Stimulated activated CD4-positive, alpha-beta T cell treated with anti-CD3 and anti-CD28 coated beads, Interleukin-4, amount 100 ng/mL, for 4 hours (primary cell): ENCODE measurements at places on chromosomes 16 and 17.

- no peak for DNase-seq
These were observed 21.3 kb upstream of the GAA start for GRCh38 chr17:80080081-80080480.

DNA sequence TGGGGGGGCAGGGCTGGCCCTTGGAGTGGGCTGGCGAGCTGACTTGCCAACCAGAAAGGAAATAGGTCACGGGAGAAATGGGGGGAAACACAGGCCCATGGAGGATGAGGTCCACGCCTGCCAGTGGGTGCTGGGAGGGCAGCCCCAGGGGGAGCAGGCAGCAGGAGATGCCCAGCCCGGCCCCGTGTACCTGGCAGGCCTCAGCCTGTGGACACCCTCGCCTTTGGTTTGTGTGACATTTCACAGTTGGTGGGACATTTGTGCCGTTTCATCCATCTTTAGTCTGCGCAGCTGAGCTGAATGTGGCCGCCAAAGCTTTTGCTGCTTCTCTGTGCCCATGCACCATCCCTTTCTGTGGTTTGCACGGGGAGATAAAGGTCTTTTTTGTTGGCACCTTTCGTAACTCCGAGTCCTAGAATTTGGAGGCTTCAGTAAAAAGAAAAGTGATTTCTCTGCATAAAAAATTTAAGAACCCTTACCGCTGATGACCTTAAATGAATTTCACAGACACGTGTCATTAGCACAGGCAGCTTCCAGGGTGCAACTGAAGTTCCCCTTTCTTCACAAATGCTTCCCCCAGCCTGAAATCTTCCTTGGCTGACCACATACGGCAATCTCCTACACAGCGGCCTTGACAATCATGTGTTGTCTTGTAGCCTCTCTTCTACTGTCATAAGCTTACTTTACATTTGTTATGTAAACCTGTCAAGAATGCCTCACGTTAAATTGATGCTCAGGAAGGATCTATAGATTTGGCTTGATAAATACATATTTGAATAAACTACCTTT, 193.6 kb downstream of the RPTOR start:
- DNase-seq = no peak

GRCh38 chr17:16924696-16925440, 47.0 kb downstream of the TNFRSF13B start:
- no peak for DNase-seq

- DNase-seq = no peak
These were observed 8.5 kb downstream of the ITGAE start for GRCh38 chr17:3792481-3792880.

DNA sequence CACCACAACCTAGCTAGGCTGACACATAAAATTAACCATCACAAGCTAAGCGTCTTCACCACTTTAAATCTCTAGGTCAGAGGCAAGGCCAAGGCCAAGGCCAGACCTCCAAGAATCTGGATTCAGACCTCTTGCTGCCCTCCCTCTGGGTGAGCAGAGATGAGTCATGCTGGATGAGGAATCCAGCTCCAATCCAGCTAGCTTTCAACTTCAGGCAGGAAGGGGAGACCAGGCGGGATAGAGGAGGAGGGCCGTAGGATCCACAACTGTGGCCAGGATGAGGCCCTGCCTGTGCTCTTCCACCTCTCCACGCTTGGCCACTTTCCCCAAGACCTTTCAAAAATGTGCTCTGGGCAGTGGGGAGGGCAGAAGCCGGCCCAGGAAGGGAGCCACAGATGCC, 14.7 kb downstream of the LRRC75A start:
- DNase-seq = no peak

GRCh38 chr17:75642784-75643642, 9.8 kb downstream of the SMIM5 start:
- DNase-seq = no peak

DNA sequence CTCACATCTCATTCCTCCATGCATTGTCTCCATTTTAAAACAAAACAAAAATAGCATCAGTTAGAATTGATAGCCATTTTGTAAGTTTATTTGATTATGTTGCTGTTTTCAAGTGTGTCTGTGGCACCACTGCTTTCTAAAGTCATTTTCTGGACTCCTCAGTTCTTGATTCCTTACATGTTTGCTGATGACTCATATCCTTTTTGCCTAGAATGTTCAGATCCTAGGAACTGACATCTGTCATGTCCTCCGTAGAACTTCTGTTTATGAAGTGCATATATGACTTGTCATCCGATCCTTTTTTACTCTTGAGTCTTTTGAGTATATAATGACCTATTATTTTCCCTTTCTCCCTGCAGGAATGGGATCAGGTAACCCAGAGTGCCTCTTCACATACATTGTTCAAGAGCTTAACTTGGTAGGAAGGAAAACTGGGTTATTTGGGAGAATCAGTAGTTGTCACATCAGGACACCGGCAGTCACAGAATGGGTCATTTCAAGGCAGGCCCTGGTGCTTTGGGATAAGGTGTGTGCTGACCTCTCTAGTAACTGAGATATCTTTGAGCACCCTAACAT, 69.2 kb downstream of the MAP2K4 start:
- DNase-seq = no peak

- no peak for DNase-seq
These were observed 51.8 kb upstream of the AKAP1 start for GRCh38 chr17:57033296-57033695.

- no peak for DNase-seq
These were observed 72.6 kb downstream of the CDK12 start for GRCh38 chr17:39533891-39534290.

GRCh38 chr17:72599891-72600290, 479.1 kb downstream of the SOX9 start:
- DNase-seq = no peak

DNA sequence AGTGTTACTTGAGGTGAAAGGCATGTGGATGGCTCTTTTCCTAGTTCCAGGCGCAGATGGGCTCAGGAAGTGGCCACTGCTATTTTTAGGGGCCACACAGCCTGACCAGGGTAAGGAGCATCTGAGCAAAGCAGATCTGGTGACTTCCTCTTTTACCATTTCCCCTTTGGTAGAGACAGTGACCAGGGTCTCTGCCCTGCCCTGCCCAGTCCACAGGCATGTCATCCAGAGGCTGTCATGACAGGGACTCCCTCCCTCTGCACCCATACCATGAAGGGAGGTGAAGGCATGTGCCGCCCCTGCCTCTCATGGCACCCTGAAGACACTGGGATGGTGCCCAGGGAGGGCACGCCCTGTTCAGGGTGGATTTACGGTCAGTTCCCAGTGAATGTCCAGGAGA, 2.2 kb downstream of the PLA2G15 start:
- no peak for DNase-seq

DNA sequence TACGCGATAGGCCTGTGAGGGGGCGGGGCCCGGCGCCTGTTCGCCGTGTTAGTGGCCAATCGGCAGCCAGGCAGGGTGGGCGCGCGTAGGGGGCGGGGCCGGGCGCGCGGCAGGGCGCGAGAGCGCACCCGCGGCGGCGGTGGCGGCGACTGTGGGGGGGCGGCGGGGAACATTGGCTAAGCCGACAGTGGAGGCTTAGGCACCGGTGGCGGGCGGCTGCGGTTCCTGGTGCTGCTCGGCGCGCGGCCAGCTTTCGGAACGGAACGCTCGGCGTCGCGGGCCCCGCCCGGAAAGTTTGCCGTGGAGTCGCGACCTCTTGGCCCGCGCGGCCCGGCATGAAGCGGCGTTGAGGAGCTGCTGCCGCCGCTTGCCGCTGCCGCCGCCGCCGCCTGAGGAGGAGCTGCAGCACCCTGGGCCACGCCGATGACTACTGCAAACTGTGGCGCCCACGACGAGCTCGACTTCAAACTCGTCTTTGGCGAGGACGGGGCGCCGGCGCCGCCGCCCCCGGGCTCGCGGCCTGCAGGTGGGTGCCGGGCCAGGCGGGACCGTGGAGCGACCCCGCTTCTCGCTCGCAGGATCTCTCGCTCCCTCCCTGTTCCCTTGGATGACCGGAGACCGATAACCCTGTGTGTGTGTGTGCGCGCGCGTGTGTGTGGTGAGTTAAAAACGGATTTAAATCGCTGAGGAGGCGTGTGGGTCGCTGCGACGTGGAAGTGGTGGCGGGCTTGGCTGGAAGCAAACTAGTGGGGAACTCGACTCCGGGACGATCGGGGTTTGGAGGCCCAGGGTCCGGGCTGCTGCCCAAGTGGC, at the start of gene NFATC3:
TSS of gene NFATC3 (plus strand) at position 112 of the 813 bp plus-strand sequence. CDS start at position 424, 312 bp downstream.
- DNase-seq = peak; percentile 99

- DNase-seq = peak; percentile 40
These were observed 11.0 kb downstream of the CSF3 start for GRCh38 chr17:40025991-40026815.

- DNase-seq = no peak
These were observed 45.1 kb downstream of the BAIAP2 start for GRCh38 chr17:81080019-81080418.

- DNase-seq = no peak
These were observed 50.4 kb downstream of the USP22 start for GRCh38 chr17:20992416-20992815.

DNA sequence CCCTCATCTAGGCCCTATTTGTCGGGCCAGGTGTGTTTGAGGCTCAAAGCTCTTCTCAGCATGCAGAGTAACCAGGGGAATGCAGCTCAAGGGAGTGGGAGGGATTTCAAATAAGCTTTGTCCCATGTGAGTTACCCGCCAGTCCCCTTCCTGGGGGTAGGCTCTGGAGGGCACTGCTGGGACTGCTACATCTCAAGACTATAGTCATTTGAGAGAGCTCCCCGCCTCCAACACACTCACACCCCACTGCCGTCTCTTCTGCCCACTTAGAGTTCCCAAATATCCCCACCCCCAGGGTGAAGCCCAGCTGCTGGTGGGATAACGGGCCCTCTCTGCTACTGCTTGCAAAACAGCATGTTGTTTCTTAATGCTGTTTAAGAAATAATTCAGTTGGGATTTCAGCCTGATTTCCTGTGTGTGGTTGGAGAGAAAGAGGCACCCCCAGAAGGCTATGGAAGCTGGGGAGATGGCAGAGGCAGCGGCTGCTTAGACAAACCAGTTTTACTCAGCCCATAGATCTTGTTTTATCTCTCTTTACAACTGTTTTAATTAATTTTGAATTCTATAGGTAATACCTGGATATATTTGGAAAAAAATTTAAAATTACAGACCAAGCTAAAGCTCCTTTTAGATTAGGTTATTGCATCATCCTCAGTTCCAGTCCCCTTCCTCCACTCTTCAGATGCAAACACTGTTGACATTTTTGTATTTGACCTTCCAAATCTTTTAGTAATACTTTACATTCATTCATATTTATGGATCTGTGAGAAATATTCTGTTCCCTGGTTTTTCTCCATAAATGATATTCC, 4.1 kb upstream of the MPO start:
- no peak for DNase-seq

GRCh38 chr16:88978608-88979346, 1.8 kb upstream of the CBFA2T3 start:
- DNase-seq = no peak

DNA sequence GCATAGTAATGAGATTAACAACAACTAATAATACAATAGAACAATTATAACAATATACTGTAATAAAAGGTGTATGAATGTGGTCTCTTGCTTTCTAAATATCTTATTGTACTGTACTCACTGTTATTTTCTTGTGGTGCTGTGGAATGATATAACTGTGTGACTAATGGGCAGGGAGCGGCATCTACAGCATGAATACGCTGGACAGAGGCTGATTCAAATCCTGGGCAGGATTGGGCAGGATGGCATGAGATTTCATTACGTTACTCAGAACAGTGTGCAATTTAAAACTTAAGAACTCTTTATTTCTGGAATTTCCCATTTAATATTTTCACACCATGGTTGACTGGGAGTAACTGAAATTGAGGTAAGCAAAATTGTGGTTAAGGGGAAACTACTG, 1239.8 kb upstream of the GOT2 start:
- DNase-seq = no peak

DNA sequence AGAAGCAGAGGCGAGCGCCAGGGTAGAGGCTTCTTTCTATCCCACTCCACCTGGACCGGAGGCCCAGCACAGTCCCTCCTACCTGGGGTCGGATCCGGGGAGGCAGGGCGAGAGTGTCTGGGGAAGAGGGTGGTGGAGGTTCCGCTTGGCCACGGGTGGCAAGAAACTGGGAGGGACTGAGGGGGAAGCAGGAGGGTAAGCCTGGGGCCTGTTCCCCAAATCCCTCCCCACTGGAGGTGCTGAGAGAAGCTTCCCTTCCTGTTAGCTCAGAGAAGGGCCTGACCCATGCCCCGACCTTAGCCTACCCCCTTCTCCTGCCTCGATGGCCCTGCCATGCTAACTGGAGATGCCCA, 1.8 kb upstream of the TPPP3 start:
- DNase-seq = no peak

DNA sequence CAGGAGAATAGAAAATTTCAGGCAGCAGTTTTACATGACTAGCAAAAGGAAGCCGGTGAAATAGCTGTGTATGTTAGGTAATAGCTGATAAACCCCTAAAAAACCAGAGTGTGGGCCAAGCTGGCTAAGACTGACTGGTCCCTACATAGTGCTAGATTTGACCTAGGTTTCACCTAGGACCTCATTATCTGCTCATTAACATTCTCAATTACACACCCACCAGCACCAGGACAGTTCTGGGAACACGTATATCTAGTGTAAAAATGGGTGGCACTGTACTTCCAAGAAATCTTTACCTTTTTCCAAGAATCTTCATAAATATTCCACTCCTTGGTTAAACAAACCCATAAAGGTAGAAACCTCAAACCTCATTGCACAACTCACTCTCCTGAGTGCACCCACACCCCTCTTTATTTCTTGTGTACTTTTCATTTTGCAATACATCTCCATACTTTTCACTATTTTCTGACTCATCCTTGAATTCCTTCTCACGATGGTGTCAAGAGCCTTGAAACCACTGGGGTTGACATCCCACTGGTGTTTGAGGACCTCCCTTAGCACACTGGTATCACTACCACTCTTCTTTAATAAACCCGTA, 262.7 kb upstream of the KCNJ16 start:
- no peak for DNase-seq

DNA sequence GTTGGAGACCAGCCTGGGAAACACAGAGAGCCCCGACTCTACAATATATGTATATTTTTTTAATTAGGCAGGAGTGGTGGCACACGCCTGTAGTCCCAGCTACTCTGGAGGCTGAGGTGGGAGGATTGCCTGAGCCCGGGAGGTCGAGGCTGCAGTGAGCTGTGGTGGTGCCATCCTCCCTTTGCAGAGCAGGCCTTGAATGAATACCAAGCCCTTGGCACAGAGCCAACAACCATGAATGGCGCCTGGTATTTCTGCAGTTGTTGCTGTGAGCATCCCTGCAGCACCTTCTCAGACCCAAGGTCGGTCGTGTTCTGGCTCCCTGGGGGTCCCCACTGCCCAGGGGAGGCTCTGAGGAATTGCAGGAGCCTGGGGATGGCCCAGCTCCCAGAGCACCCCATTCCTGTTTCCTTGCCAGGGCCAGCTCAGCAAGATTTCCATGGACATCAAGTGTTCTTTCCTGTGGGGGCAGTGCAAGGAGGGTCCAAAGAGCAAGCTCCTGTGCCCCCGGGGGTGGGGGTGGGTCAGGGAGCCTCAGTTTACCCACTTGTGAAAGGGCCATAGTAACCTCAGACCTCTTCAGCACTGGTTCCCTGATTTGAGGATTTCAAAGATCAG, 25.6 kb upstream of the RMI2 start:
- no peak for DNase-seq
